Right atrium auricular region (tissue), 2 donors: ENCODE measurements at places on chromosomes 12 and 14. TPM values are rescaled to one million over a fixed set of nuclear protein-coding genes. Genes with fewer than 3 reads are reported as not detected.

SCN8A gene
- 0.19 TPM for total RNA-seq

- H3K4me1 ChIP-seq = no peaks in the 10 kb centered on the region
- H3K36me3 ChIP-seq = no peaks in the 10 kb centered on the region
- no peak overlapping the region for H3K4me3 ChIP-seq
Measured at GRCh38 chr12:125773033-125773640, 707.9 kb downstream of the AACS start.

DNA sequence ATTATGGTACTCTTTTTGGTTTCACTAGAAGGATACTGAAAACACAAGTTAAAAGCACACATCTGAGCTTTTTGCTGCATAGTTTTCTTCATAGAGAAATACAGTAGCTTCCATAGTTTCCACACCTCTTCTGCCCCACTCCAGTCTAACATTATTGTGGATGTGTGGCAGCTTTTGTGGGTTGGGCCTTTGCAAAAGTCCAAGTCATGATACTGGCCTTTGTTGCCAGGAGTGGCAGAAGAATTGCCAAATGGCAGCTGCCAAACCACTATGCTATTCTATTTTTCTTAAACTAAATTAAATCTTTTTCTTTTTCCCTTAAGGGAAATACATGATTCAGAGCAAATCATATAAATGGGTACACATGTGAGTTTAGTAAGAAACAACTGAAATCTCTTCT lies 114.8 kb downstream of the PLEKHA5 start:
- H3K27ac ChIP-seq = no peak overlapping the region
- peaks cover 27% of the 10 kb centered on the region for H3K4me1 ChIP-seq
- no peaks in the 10 kb centered on the region for H3K36me3 ChIP-seq
- DNase-seq = no peak
- no peaks in the 10 kb centered on the region for H3K27me3 ChIP-seq

DNA sequence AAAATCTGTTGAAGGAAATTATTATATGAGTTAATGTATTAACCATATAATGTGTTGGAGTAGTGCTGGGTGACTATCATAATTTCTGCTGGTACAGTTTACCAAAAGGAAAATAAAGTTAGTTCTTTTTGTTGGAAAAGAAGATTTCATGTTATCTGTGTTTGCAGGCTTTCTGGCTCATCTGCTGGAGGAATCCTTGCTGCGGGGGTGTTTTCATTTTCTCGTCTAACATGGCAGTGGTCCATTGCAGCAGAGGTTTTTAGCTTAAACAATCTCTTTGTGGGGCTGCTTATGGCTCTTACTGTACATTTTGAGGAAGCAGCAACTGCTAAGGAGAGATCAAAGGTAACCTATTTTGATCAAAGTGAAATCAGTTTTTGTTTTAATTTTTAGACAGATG lies 24.1 kb downstream of the TMEM260 start:
- H3K27ac ChIP-seq = no peak overlapping the region
- peaks cover 3% of the 10 kb centered on the region for H3K36me3 ChIP-seq
- no peaks in the 10 kb centered on the region for H3K4me1 ChIP-seq
- H3K27me3 ChIP-seq = no peaks in the 10 kb centered on the region

TBX3 gene
- total RNA-seq = 6.1 TPM

DNA sequence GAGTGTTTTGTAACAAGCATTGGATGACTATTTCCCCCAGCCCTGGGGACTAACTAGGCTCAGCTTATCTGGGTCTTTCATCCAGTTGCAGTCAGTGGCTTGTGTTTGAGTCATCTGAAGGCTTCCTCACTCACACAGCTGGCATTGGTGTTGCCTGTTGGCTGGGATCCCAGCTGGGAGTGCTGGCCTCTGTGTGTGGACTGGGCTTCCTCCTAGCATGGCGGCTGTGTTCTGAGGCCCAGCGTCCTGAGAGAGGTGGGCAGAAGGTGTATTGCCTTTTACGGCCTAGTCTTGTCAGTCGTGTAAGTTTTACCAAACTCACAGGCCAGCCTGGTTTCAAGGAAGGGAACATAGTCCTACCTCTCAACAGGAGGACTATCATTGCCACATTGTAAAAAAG lies 28.3 kb upstream of the PPP2R5C start:
- no peaks in the 10 kb centered on the region for H3K27me3 ChIP-seq
- DNase-seq = no peak
- peaks cover 12% of the 10 kb centered on the region for H3K4me1 ChIP-seq
- no peak overlapping the region for H3K4me3 ChIP-seq
- H3K36me3 ChIP-seq = no peaks in the 10 kb centered on the region

GRCh38 chr12:126719912-126720705 lies 1546.9 kb upstream of the TMEM132C start:
- no peak overlapping the region for H3K4me3 ChIP-seq
- no peak overlapping the region for H3K27ac ChIP-seq
- no peaks in the 10 kb centered on the region for H3K4me1 ChIP-seq
- H3K36me3 ChIP-seq = no peaks in the 10 kb centered on the region

DNA sequence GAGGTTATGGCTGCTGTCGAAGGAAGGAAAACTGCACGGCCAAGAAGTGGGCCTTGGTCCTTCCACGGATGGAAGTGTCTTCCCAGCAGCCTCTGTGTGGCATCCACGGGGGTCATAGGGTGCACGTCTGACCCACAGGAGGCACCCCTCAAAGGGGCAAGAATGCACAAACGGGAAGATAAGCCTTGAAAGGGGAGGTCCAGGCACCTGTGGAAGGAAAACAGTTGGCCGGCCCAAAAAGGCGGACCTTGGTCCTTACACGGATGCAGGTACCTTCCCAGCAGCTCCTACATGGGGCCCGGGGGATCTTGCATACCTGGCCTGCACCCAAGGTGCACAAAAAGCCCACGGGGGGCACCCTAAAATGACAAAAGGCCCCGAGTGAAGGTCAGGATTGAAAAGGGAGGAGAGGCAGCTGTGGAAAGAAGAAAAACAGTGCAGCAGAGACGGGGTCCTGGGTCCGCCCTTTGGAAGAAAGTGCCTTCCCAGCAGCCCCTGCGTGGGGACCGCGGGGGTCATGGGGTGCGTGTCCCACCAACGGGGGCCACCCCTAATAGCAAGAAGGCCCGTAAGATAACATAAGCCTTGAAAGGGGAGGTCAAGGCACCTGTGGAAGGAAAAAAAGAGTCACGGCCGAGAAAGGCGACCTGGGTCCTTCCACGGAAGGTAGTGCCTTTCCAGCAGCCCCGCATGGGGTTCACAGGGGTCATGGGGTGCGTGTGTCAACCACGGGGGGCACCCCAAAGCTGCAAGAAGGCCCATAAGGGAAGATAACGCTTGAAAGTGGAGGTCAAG lies 276.1 kb downstream of the ALG10 start:
- no peak overlapping the region for H3K27ac ChIP-seq
- H3K36me3 ChIP-seq = no peaks in the 10 kb centered on the region
- H3K27me3 ChIP-seq = no peaks in the 10 kb centered on the region

GRCh38 chr12:14410177-14410576 lies 44.7 kb downstream of the ATF7IP start:
- H3K4me3 ChIP-seq = no peak overlapping the region
- no peak overlapping the region for H3K27ac ChIP-seq
- no peaks in the 10 kb centered on the region for H3K27me3 ChIP-seq
- DNase-seq = no peak
- peaks cover 58% of the 10 kb centered on the region for H3K4me1 ChIP-seq

DNA sequence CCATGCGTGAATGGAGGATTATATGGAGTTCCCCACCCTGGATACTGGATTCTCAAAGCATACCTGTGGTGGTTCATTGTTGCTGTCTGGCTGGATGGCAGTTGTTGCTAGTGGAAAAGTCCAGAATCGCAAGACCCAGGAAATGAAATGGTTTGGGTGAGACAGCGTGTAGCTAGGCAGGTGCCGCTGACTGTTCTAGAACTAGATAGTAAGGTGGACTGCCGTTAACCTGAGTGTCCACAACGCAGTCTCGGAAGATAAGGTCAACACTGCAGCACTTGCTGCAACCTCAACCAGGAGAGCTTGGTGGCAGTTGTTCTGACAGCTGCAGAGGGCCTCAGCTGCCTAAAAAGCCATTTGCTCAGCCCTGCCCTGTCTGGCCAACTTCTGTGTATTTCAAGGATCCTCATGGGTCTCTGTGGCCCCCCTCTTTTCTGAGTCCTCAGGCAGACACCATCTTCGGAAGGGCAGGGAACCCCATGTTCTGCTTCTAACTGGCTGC lies 15.5 kb upstream of the IRF2BPL start:
- H3K4me1 ChIP-seq = no peaks in the 10 kb centered on the region
- no peak for DNase-seq
- H3K4me3 ChIP-seq = no peak overlapping the region
- H3K27ac ChIP-seq = peak overlapping the region; percentile 98
- no peaks in the 10 kb centered on the region for H3K36me3 ChIP-seq

MANSC4 gene
- total RNA-seq = not detected

BAZ1A gene
- 3.4 TPM for total RNA-seq

KDM5A gene
- total RNA-seq = 19.3 TPM

KRT74 gene
- total RNA-seq = 2.9 TPM

- no peaks in the 10 kb centered on the region for H3K27me3 ChIP-seq
- no peaks in the 10 kb centered on the region for H3K36me3 ChIP-seq
- H3K27ac ChIP-seq = no peak overlapping the region
- no peaks in the 10 kb centered on the region for H3K4me1 ChIP-seq
- H3K4me3 ChIP-seq = no peak overlapping the region
Measured at GRCh38 chr14:37668646-37669045, 73.2 kb downstream of the TTC6 start.

GRCh38 chr12:67475725-67476124 lies 172.8 kb upstream of the DYRK2 start:
- no peak for DNase-seq
- no peak overlapping the region for H3K4me3 ChIP-seq
- no peaks in the 10 kb centered on the region for H3K27me3 ChIP-seq
- H3K27ac ChIP-seq = no peak overlapping the region
- H3K36me3 ChIP-seq = no peaks in the 10 kb centered on the region

- H3K4me1 ChIP-seq = no peaks in the 10 kb centered on the region
- no peak overlapping the region for H3K4me3 ChIP-seq
- no peak for DNase-seq
- no peaks in the 10 kb centered on the region for H3K36me3 ChIP-seq
- no peak overlapping the region for H3K27ac ChIP-seq
Measured at GRCh38 chr12:117884161-117884560, 84.6 kb downstream of the KSR2 start.

GRCh38 chr12:67957383-67957782 lies 31.9 kb upstream of the IFNG-AS1 start:
- DNase-seq = no peak
- no peaks in the 10 kb centered on the region for H3K27me3 ChIP-seq
- no peaks in the 10 kb centered on the region for H3K36me3 ChIP-seq
- peak overlapping the region; percentile 65 for H3K27ac ChIP-seq

DNA sequence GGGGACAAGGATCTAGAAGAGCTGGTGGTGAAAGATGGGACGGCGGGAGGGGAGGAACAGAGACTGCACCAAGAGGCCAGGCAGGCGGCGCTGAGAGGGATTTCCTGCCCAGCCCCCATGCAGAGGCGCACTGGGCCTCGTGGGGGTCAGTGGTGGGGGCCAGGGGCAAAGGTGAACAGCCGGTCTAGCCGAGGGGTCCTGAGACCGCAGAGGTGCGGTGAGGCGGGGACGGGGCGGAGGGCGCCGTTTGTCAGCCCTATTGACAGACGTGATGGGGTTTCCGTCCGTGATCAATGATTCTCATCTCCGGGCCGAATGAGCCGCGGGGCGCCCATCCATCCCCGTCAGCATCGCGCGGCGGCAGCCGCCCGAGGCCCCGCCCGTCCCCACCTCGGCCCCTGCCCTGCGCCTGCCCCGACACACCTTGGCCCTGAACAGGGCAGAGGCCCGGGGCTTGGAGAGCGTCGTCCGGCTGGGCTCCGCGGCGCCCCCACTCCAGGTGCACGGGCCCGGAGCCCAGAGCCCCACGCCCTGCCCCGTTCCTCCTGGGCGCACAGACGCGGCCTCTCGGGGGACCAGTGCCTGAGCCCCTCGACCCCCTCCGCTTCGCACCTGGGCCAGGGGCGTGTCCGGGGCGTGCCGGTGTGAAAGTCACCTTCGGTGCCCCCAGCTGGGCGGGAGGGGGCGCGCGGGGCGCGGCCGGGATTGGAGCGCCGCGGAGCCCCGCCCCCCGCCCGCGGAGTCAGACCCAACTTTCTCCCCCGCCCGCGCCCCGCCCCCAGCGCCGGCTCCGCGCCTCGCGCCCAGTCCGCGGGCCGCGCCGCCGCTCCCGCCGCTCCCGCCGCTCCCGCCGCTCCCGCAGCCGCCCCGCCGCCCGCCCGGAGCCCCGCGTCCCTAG lies at the start of gene NXPH4:
Gene NXPH4, plus strand, starts transcription at position 781 of the 898 bp plus-strand sequence. CDS start 176 bp downstream, outside the sequence.
- DNase-seq = no peak
- peaks cover 6% of the 10 kb centered on the region for H3K36me3 ChIP-seq
- peaks cover 8% of the 10 kb centered on the region for H3K27me3 ChIP-seq
- H3K4me1 ChIP-seq = peaks cover 47% of the 10 kb centered on the region
- H3K4me3 ChIP-seq = peak within 1 kb of the TSS; percentile 55

DNA sequence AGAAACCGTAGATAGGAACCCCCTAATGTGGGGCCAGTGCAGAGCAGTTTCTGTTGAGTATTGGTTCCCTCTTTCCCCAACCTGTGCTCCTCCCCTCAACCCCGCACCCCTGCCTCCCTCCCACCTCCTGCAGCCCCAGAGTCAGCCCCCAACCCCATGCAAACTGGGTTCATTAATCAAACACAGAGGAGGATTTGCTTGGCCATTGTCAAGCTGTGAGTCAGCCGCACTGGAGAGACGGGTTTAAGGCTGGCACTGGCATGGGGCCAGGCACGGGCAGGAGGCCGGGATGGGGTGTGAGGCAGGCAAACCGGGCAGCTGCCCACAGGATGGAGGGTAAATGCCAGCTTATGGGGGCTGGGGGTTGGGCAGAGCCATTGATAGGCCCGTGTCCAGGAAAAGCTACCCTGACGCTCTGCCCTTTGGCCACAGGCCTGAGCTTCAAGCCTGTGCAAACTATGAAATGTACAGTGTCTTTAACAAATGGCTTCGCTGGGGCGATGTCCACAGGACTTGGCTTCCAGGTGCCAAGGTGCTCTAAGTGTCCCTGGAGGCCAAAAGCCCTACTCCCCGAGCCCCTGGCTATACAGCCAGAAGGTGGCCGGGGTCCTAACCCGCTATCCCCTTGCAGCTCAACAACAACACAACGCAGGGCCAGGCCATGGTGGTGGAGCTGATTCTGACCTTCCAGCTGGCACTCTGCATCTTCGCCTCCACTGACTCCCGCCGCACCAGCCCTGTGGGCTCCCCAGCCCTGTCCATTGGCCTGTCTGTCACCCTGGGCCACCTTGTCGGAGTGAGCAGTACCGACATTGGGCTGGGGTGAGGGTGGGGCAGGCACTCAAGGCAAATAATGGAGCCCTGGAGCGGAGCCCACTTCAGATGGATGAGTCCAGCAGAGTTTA lies 1.4 kb downstream of the AQP5 start:
- H3K27ac ChIP-seq = peak overlapping the region; percentile 16
- H3K36me3 ChIP-seq = no peaks in the 10 kb centered on the region
- H3K4me1 ChIP-seq = peaks cover 46% of the 10 kb centered on the region
- DNase-seq = no peak
